Ascending aorta (tissue), 2 donors: ENCODE measurements at places on chromosomes 4 and X.

DNA sequence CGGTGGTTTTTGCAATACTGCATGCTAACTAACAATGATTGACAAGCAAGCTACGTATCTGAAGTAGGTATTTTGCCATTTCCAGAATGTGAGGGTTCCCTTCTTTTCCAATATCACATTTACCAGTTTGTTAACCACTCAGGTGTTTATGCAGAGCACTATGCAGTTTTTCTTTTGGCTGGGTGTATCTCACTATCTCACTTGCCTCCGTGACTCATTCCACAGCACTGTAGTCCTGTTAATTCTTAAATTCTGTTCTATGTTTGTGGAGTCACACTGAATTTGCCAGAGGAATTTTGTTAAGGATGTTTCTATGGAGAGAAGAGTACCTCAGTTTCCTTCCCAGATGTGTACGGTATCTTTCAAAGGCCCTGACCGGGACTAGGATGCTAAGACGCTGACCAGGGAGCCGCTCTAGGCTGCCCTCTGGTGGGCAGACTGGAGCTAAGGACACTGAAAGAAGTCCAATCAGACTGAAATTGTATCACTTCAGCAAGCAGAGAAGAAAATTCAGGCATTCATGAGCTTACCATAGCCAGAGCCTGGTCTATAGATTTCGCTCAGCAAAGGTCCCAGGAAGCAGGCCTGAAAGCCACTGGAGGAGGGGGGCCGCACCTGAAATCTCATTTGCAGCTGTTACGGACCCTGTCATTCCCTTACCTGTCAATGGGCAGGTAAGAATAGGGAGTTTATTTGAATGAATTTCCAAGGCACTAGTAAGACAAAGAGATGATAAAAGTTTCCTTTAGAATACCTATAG, 388.4 kb upstream of the SPOCK3 start:
- no peak for DNase-seq

DNA sequence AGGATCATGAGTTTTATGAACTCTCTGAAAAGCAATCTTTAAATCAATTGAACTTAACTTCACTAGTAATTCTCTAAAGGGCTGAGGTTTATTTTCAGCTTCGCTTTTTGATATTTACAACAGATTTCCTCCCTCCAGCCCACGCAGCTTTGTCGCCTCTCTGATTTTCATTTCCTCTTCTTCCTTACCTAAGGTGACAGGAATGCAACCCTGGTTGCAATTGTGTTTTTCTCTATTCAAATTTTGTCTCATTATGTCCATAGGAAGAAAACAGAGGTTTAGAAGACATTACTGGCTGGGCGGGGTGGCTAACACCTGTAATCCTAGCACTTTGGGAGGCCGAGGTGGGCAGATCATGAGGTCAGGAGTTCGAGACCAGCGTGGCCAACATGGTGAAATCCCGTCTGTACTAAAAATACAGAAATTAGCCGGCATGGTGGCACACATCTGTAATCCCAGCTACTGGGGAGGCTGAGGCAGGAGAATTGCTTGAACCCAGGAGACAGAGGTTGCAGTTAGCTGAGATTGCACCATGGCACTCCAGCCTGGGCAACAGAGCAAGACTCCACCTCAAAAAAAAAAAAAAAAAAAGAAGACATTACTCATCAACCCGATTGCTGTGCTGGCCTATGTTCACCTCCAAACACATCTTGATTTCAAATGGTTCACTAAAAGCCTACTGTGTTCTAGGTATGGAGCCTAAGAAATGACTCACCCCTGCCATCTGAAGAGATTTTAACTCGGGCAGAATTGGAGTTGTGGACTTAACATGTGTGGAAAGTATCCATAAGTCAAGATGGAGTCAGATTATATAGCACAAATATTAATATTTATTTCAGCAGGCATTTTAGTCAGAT, 36.8 kb downstream of the VSIG4 start:
- DNase-seq = no peak

- DNase-seq = no peak
Measured at GRCh38 chr4:42048394-42048793, 58.1 kb downstream of the SLC30A9 start.

GRCh38 chr4:38131371-38132091, 171.3 kb downstream of the PTTG2 start:
- DNase-seq = no peak

DNA sequence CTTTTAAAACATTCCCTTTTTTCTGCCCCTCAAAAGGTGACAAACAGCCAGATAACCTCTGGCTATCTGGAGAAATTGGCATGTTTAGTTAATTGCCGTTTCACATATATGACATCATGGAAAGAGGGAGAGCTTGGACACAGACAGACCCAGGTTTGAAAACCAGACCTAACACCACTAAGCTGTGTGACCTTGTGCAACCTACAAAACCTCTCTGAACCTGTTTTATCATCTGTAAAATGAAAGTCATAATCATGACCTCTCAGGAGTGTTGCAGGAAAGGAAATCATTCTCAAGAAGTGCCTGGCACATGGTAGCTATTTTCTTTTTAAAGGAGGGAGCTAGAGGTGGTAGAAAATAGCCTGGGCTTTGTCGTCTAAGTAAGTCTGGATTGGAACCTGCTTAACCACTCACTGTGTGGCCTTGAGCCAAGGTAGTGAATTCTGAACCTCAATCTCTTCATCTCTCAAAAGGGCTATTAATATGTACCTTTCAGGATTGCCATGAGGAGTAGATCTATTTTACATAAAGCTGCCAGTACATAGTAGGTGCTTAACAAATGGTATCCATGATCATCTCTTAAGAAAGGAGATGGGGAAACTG, 363.5 kb downstream of the BCOR start:
- DNase-seq = no peak
